ENCODE measurements at places on chromosomes 1 and 21.

DNA sequence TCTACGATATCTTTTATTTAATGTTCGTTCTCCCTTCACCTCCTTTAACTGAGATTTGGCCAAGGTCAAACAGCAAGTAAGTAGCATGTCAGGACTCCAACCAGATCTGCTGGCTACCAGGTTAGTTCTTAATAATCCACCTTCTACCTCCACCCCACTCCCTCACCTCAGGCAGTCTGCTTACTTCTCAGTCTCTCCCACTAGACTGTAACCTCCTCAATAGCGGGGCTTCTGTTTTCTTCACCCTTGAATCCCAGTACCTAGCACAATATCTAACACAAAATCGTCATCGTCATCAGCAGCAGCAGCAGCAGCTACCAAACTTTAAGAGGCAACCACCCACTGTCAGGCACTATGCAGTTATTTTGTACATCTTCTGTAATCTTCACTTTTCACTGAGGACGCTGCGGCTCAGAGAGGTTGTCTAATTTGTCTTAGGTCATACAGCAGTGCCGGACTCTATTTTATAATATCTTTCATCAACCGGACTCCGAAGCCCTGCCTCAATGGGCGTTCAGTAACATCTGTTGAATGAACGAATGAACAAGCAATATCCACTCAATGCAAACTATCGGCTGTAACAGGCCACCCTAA lies 859 bp upstream of the MAGI3 start:
- DNase-seq, result no peak

DNA sequence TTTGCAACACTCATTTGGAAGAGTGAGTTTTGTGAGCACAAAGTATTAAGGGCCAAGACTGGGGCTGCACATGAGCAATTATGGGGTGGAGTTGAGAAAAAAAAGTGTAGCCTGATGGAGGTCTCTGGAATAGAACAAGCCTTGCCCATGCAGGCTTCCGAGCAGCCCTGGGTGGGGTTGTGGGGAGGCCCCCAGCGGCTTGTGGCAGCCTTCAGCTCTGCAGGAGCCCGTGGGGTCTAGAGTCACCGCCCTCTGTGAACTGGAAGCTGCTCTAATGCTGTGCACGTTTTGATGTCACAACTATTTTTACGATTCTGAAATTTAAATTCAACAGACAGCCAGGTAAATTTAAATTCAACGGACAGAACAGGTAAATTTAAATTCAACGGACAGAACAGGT lies 58.9 kb downstream of the BACE2 start:
- no peak for DNase-seq

GRCh38 chr1:156025876-156026275 lies 5.1 kb upstream of the SSR2 start:
- no peak for DNase-seq

- no peak for DNase-seq
Observed at GRCh38 chr1:199751962-199752687, 275.4 kb upstream of the NR5A2 start.

DNA sequence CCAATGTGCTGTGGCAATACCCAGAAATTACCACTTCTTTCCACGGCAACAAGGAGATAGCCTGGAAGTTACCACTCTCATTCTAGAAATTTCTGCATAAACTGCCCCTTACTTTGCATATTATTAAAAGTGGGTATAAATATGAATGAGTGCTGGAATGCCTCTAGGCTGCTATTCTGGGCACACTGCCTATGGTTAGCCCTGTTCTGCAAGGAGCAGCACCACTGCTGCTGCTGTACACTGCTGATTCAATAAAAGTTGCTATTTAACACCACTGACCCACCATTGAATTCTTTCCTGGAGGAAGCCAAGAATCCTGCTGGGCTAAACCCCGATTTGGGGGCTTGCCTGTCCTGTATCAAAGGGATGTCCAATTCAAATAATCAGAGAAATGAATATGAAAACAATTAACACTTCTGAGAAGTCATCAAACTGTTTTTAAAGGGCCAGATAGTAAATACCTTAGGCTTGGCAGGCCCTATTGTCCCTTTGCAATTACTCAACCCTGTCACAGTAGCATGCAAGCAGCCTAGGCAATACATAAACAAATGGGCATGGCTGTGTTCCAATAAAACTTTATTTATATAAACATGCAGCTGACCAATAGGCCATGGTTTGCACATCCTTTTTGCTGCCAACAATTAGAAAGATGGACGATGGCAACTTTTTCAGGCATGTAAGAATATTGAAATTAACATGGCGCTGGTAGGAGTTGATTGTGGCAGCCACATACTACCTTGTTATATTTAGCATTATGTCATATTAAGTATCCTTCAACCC lies 369.4 kb upstream of the B3GALT2 start:
- DNase-seq, result no peak

DNA sequence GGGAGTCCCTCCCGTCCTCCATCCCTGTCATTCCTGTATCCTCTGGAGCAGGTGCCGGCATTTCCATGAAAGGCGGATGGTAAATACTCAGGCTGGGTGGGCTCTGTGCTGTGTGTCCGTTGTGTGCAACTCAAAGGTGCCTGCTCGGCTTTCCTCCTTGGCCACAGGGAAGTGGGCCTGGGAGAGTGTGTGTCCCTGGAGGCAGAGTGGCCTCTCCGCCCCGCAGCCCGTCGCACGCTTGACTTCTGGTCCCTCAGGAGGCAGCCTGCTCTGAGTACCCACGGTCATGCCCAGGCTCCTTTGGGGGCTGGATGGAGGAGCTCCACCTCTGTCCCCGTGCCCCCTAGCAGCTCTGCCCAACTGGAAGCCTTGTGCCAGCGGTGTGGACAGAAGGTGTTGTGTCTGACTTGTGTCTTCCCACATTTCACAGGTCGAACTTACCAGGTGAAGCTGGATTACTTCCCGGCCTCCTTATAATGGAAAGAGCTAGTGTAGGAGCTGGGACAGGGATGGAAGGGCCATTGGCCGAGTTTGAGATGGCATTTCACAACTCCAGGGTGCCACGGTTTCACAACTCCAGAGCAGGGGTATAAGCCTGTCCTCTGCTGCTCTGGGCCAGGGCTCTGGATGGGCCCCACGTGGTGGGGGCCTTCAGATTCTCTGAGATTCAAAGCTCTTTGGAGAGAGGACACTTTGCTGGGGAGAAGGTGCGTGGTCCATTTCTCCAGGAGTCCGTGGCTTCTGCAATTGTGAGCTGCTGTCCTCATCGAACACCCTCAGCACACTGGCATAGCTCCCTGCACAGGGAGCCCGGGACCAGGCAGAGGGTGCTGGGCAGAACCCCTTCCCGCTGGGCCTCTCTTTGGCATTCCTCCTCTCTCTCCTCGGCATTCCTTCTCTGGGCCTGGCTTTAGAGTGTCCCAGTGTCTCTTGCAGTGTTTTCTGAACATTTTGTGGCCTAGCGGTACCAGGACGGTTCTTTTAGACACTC lies 152.7 kb upstream of the COL6A1 start:
- no peak for DNase-seq

DNA sequence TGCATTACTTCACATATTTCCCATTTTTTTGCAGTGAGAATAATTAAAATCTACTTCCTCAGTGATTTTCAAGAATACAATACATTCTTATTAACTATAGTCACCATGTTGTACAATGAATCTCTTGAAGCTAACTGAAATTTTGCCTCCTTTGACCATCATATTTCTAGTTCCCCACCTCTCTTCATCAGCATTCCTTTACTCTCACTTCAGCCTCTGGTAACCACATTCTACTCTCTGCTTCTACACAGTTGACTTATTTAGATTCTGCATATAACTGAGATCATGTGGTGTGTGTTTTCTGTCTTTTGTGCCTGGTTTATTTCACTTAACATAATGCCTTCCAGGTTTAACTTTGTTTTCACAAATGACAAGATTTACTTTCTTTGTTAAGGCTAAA lies 304.4 kb upstream of the LYPLAL1 start:
- DNase-seq, result no peak

DNA sequence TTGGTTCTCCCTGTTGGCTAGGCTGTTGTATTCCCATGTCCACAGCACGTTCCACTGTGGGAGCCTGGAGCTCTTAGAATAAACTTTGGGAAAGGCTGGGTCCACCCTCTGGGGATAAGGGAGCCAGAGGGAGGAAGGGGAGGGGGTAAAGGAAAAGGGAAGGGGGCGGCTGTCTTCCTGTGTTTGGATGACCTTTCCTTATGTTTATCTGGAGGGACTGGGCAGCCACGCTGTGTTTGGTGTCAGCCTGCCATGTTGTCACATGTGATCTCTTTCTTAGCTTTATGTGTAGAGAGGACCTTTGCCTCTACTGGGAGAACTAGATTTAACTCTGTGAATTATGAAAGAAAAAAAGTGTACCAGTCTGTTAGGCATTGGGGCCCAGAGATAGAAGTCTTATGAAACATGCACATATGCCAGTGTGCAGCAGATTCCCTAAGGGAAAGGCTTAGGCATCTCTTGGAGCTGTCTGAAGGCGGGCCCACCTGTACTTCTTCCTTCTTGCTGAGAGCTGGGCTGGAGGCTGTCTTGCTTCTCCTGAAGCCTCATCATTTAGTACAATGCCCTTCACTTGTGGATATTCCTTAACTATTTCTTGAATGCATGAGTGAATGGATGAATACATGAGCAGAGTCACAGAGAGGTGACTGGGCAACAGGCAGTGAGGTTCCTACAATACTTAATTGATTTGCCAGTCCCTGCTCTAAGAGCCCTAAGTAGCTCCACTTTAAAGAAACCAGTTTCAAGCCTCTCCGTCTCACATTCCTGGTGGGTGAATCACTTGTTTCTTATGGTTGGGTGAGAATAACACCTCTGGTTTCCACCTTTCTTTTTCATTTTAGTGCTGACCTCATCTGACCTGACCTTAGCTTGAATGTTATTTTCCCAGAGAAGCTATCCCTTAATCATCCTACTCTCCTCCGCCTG lies 62.5 kb upstream of the ARHGAP29 start:
- no peak for DNase-seq

DNA sequence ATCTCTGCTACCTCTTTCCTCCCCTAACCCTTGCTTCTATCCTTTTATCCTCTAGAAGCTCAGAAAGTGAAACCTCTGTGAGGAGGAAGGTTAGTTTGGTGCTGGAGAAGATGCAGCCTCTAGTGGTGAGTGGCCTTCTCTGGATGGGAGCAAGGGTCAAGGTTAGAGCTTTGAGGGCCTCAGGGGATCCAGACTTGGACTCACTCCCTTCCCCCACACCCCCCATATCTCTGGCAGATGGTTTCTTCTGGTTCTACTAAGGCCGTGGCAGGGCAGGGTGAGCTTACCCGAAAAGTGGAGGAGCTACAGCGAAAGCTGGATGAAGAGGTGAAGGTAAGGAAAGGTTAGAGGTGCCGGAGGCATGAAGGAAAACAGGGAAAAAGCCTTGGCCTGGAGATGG lies 9.2 kb downstream of the CGN start:
- no peak for DNase-seq

DNA sequence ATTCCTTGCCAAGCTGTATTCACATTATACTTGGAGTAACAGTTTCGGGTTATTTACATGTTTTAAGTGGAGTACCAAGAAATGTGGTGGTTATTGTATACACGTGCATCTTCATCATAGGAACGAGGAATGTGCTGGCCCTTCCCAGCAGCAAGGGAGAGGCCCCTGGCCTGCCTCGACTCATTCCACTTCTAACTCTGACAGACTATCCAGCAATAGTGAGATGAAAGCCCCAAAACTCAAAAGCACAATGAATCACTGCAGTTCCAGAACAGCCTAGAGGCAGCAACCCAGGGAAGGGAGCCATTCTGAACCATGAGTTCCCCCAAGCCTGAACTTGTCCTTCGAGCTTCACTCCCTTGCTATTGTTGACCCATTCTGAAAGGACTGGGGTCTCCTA lies 23.1 kb downstream of the FAM89A start:
- no peak for DNase-seq

DNA sequence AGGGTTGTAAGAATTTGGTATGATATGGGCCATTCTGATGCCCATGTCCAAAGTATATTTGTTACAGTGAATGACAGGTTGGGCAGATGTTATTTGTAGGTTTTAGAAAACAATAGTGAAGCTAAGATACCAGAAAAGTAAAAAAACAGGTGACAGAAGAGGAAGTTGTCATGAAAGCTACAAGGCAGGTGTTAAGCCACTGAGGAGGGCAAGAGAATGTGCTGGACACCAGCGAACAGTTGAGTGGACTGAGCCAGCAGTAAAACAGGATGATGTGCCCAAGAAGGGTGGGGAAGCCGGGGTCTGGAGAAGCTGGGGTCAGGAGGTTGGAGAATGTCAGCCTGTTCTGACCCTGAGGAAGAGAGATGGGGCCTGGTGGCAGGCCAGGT lies 83.3 kb downstream of the DTL start:
- no peak for DNase-seq

DNA sequence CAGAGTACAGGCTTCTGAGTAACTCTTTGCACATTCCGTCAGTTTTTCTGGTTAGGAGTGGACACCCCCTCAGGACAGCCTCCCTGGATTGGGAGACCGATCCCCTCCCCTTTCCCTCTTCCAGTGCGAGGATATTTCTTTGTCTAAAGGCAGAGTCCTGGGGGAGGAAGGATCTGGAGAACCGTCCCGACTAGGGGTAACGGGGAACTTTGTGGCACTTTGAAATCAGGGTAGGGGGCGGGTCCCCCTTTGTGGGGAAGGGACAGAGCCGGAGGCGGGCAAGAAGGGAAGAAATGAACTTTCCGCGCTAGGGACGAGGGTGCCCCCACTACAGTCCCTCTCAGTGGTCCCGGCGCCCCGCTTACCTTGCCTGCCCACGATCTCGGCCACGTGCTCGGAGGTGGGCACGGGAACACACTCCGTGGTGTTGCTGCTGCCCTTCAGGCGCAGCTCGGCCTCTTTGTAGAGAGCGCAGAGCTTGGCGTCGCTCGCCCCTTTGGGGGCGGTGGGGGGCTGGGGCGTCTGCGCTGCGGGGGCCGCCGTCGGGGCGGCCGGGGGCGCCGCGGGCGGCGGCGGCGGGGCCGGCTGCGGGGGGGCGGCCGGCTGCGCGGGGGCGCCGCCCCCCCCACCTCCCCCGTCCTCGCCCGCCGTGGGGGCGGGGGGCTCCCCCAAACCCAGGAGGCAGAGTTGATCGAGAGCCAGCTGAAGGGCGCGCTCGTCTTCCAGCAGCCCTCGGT lies 917 bp downstream of the MEX3A start:
- DNase-seq, result no peak

DNA sequence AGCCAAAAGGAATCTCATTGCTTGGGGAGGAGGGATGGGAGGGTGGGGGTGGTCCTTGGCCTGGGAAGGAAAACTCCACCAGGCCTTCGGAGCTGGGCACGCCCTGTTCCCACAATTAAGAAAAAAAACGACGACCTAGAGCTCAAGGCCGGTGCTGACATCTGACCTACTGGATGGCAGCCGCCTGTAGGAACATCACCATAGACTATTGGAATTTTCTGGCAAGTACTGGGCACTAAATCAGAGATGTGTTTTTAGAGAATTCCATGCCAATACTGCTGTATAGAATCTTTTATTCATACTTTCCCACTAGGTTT lies 729 bp downstream of the NADK start:
- no peak for DNase-seq

GRCh38 chr1:230307213-230307612 lies 118.9 kb downstream of the PGBD5 start:
- no peak for DNase-seq

DNA sequence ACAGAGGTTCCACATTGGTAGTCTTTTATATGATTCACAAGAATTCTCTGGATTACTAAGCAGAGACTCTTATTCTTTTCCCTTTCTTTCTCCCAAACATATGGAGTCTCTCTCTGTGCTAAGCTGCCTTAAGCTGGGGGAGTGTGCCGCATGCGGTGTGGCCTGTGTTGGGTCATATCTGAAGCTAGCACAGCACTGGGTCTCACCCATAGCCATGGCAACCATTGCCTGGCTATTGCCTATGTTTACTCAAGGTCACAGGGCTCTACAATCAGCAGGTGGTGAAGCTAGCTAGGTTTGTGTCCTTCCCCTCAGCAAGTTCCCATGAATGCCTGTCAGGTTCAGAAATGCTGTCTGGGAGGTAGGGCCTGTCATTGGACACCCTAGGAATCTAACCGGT lies 73.6 kb upstream of the ZRANB2 start:
- DNase-seq, result no peak

- no peak for DNase-seq
Observed at GRCh38 chr1:43832255-43832654, 101.3 kb upstream of the ARTN start.
